Fibroblast of skin of left biceps (primary cell): ENCODE measurements at places on chromosomes 2 and 18.

- no peak for DNase-seq
These were observed 15.1 kb downstream of the ST3GAL5 start for GRCh38 chr2:85873679-85874078.

DNA sequence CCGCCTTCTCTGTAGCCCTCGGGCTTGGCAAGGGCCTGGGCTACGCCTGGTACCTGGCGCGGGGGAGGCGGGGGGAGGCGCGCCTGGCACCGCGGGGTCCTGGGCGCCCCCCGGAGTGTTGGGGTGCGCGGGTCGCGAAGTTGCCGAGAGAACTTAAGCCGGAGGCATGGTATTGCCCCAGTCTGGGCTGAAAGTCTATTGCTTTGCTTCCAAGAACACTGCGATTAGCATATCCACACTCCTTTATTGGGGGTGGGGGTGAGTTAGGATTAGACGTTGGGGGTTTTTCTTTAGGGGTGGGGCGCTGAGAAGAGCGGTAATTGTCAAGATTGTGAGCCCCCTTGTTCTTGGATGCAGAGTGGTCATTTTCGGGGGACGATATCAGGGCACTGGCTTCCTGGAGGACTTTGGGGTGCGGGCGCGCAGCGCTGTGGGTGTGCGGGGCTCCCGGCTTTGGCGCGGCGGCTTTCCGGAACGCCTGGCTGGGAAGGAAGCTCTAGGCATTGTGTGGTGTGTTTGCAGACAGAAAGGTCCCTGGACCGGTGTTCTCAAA is 798 bp downstream of the TANC1 start:
- DNase-seq, result no peak

DNA sequence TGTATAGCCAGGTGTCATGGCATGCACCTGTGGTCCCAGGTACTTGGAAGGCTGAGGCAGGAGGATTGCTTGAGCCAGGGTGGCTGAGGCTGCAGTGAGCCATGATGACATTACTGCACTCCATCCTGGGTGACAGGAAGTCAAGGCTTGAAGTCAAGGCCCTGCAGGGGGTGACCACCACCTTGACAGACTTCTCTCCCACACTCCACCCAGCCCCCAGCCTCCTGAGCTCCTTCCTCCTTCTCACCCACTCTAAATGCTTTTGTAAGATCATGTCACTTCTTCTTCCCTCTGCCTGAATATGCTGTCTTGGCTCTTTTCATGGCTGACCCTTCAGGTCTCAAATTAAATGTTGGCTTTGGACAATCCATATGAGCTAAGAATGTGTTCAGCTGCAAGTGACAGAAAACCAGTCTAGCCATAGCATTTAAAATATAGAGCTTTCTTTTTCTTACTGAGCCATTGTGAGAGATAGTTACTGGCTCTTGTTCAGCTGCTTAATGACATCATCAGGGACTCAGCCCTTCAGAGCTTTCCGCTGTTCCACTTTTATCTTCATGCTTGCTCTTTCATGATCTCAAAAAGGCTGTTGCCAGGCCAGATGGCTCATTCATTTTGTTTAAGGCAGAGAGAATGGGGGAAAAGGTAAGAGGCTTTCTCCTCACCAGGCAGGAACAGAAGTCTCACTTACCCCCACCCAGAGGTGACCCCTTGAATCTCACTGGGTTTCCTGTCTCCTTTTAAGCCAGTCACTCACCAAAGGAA is 36.7 kb upstream of the TTC39C start:
- DNase-seq, result no peak

- no peak for DNase-seq
These were observed 96.7 kb upstream of the COPS8 start for GRCh38 chr2:236988690-236989624.

DNA sequence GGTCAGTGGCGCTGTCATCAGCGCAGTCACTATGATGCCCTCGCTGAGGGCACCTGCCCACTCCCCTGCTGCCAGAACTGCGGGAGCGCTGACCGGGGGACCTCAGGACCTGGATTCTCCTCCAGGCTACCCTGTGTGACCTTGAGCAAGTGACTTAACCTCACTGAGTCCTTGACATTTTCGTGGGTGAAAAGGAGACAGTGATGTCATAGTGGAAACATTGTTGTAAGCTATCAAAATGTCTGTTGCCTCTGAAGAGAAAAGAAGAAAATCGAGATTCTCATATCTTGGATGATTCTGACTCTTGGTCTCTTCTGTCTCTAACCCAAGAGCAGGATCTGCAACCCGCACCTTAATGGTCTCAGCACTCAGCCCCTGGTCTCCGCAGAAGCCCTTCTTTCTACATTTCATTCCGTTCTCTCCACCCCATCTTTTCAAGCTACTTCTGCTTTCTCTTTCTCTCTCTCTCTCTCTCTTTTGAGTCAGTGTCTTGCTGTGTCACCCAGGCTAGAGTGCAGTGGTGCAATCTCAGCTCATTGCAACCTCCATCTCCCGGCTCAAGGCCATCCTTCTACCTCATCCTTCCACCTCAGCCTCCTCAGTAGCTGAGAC is 978 bp upstream of the TUBA4A start:
- DNase-seq, result no peak

- DNase-seq, result no peak
These were observed 199.8 kb upstream of the NRP2 start for GRCh38 chr2:205482399-205483081.

GRCh38 chr18:7174344-7175095 is 56.4 kb upstream of the LRRC30 start:
- DNase-seq, result no peak

DNA sequence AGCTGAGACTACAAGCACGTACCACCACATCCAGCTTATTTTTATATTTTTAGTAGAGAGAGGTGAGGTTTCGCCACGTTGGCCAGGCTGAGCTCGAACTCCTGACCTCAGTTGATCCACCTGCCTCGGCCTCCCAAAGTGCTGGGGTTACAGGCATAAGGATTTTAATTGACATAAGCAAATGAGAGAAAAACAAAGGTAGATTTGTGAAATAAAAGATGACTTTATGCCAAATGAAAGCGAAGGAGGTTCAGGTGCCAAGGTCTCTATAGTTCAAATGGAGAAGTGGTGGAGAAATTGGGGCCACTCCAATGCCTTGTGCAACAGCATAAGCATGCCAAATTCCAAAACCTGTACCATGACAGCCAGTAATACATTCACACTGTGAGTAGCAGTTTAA is 180.6 kb downstream of the MREG start:
- DNase-seq, result no peak

DNA sequence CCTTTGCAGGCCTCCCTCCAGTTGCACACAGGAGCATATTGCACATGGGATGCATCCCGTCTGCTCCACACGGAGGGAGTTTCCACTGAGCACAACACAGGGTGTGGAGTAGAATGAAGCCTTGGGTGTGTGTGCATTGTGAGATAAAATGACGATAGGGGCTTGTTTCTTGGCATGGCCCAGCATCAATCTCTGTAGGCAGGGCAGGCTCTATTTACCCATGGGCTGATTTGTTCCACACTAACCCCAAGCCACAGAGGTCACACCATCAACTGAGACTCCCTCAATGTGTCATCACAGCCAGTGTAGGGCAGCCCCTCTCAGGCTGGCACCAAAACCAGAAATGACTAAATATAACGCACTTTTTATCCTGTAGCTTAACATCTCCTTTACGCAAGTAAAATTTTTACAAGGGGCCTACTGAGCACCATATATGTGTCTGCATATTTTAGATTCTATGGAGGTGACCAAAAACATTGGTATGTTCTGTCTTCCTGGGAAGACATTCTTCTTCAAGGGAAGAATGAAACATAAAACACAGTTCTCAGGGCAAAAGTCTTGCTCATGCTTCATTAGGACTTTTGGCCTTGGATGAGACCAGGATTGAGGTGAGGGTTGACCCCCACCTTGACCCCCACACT is 2.7 kb upstream of the GKN1 start:
- peak; percentile 87 for DNase-seq

DNA sequence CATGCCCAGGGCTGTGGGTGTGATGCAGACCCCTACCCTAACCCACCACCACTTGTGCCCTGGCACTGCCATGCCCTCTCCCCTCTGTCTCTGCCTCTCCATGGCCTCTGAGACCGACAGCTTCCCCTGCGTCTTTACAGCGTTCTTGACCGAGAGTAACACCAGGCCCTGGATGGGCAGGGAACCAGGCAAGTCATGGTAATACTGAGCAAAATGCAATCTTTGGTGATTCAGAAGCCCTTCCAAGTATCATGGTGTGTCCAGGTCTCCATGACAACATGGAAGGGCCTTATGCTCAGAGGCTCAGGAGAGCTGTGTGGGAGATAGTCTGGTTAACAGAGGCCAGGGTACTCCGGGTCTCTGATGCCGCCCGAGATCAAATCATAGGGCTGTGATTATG is 176.1 kb downstream of the KLHL29 start:
- no peak for DNase-seq

DNA sequence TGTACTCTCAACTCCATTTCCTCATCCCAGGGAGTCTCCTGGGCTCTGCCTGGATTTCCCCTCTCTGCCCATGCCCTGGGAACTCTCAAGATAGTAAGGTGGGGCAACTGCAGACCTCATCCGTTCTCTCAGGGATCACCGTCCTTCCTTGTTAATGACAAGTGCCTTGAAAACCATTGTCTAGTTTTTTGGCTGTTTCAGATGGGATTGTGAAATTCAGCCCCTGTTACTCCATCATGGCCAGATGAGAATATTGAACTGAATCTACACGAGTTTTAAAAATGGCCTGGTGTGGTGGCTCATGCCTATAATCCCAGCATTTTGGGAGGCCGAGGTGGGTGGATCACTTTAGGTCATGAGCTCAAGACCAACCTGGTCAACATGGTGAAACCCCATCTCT is 665 bp upstream of the HRH4 start:
- DNase-seq, result no peak

GRCh38 chr2:46735108-46735691 is 180.4 kb downstream of the MCFD2 start:
- no peak for DNase-seq

DNA sequence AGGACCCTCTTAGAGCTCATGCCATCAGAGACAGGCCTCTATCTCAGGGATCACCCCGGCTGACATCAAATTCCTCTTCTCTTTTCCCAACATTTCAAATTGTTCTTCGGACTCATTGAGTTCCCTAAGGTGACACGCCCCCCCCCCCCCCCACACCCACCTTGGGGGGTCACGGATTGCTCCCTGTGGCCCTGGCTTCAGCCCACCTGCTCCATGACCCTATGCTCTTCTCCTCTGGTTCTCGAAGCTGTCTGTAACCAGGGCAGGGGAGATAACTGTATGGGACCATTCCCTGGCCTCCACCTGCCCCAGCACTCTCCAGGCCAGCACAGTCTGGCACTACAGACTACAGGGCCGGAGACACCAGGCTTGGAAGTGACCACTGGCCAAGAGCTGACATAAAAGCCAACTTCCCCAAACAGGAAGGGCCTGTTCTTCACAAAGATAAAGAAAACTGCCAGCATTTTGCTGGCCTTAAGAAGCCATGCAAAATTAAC is 7.1 kb downstream of the MTERF4 start:
- DNase-seq, result no peak

- no peak for DNase-seq
These were observed 106.8 kb downstream of the DNAH7 start for GRCh38 chr2:195961873-195962272.

DNA sequence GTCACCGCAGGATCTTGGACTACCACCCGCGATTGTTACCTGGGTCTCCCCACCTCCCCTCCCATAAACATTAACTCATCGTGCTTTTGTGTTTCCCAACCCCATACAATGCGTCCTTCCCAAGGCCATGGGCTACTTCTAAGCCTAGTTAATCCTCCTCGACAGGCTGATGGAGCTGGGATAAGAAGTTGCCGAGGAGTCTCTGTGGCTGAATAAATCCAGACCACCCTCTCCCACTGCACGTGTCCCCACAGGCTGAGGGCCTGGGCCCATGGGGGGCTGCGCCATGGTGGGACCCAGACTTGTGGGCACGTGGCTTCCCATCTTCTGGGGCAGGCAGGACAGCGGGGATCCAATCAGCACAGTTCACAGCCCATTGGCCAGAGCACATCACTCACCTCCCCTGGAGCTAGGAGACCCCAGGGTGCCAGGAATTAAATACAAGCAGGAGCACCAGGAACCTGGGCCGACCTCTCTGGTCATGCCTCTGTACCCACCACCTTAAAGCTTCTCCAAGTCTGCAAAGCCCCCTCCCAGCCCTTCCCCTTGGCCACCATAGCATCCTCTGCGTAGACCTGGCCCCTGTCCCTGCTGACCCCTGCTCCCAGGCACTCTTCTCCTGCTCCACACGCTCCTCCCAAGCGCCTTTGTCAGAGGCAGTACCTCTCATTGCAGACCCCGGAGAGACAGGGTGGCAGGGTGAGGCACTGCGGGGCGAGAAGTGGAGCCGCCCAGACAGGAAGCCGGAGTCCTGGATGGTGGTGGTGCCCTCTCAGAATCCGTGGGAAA is 51.0 kb upstream of the ID2 start:
- no peak for DNase-seq

DNA sequence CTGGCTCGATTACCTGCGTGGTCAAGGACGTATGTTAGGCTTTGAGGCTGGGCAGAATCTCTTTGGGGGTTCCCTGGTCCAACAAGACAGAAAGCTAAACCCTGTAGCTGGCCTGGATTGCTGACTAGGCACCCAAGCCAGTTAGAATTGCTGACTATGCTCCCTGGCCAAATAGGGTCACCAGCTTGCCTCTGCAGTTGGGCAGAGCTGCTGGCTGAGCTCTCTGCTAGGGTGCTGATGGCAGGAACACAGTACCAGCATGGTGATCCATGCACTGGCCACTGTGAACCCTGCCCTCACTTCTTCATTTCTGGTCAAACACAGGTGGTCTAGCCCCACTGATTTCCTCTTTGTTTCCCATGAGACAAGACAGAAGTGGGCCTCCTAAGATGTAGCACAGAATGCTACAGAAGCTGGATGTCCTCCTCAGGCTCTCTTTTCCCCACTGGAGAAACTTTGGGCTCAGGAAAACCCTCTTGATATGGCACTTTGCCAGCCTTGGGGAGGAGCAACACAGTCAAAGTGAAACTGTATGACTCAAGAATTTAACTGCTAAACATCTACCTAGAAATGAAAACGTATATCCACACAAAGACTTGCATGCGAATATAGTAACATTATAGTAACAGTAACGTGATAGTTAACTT is 20.8 kb downstream of the SP140L start:
- DNase-seq, result no peak

DNA sequence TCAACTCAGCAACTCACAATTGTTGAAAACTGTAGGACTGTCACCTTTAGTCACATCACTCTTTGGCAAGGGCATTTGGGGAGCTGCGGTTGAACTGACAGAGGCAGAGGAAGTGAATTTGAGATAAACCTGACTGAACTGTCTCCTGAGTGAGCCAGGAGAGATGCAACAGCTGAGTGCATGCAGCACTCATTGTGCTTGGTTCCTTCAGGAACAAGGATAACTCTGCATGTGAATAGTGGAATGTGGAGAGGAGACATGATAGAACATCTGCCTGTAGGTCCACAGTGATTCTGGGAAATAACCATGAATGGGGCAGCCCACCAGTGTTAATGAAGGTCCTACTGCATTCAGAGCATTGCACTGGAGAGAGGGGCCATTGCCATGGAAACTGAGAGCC is 494.7 kb downstream of the STK39 start:
- DNase-seq, result no peak
